ENCODE measurements at places on chromosomes 2 and 18.

DNA sequence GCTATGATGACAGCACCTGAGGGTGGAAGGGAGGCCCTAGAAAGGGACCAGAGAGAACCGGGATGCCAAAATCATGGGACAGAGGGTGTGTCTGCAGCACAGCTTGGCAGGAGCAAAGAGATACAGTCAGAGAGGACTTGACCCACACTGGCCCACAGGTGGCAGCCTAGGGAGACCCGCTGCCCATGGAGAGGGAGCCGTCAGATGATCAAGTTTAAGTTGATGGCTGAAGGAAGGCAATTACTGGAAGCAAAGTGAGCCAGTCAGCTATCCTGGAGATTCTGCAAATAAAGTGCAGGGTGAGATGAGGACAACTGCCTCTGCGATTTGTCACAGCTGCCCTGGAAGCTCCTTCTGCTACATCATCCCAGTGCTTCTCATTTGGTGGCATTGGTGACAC, 74.0 kb downstream of the CMPK2 start:
- no peak for DNase-seq

- no peak for DNase-seq
Measured at GRCh38 chr2:47238638-47239037, 83.5 kb upstream of the STPG4 start.

DNA sequence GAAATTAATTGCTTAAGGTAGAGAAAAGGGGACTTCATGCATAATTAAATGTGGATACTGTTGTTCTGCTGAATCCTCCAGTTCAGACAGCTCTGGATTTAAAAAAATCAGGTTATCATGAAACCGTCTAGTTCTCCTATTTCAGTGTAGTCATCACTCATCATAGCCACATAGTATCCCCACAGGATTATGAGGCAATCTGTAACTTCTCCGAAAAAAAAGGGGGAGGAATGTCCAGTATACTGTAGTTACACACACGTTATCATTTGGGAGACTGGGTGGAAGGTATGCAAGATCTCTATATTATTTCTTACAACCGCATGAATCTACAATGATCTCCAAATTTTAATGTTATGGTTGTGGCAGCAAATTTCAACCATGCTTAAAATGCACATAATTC, 114.0 kb downstream of the HIBCH start:
- no peak for DNase-seq

DNA sequence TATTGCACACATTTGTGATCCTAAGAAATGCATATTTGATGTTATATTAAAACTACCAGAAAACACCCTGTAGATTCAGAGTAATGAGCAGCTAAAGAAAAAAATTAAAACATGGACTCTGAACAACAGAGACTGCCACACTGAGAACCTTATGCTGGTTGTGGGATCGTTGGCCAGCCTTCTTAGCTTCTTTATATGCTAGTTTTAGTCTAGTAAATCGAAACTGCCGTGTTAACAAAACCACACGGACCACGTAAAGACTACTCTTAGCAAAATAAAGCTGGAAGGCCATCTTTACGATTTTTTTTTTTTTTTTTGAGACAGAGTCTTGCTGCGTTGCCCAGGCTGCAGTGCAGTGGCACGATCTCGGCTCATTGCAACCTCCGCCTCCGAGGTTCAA, 22.8 kb downstream of the PER2 start:
- no peak for DNase-seq

DNA sequence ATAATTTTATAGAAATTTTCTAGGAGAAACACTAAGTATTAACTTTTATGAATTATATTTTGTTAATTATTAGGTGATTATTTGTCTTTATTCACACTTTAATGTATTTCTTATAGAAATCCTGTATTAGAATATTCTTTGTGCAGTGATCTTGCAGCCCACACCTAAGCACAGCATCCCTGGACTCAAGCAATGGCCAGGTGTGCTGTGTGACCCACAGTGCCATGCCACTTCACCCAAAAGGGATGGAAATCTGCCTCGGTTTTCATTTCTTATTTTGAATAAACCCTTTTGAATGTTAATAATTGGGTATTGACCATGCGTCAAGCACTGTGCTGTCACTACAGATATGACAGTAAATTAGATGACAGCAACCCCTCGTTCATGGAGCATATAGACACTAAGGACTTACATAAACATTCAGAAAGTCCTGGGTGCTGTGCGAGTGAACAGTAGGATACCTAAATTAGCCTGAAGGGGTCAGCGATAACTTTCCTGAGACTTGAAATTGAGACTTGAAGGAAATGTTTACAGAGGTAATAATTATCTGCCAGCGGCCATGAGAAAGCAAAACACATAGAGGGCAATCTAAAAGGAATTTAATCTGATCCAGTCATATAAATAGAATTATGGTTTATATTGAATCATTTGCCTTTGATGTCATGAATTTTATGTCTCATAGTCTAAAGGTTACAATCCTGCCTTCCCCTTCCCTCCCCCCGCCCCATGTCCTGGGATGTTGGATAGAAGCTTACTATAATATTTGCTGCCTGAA, 52.7 kb upstream of the CALCRL start:
- DNase-seq, result no peak

DNA sequence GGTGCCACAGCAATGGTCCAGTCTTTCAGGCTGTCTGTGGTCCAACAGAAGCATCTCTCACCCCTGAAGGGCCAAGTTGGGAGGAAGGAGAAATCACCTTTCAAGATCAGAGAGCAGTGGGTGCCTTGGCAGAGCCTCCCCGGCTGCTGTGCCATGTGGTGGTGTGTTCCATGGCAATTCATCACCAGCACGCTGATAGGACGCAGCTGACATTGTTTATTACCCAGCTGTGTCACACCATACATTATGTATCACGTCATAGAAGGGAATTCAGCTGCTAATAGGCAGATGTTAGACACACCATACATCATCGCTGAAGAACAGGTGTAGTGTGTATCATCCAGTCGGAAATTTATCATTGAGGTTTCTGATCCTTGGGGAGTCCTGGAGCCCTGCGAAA, 29.6 kb upstream of the RPL31 start:
- DNase-seq, result no peak

- no peak for DNase-seq
Measured at GRCh38 chr2:222318712-222319585, 20.2 kb upstream of the PAX3 start.

DNA sequence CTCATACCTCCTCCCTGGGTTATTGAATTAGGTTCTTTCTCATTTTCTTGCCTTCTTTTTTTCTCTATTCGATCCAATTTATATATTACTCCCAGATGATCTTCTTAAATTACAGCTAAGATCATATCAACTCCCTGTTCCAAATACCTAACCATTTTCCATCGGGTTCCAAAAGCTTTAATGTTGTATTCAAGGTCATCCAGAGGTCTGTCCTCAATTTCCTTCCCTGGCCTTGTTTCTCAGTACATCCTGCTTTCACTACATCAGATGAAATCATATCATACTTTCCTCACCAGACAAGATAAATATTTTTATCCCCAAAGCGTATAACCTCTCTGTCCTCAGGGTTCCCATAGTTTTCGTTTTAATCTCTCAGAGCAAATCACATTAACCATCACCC, 36.3 kb upstream of the GREB1L start:
- no peak for DNase-seq

DNA sequence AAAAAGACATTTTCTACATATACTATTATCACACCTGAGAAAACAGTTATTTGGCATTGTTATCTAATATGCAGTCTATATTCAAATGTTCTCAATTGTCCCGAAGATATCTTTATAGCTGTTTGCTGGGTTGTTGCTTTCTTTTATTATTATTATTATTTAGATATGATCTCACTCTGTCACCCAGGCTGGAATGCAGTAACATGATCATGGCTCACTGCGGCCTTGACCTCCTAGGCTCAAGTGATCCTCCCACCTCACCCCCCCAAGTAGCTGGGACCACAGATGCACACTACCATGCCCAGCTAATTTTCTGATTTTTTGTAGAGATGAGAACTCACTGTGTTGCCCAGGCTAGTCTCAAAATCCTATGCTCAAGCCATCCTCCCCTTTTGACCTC, 19.9 kb downstream of the GPATCH11 start:
- DNase-seq, result no peak

DNA sequence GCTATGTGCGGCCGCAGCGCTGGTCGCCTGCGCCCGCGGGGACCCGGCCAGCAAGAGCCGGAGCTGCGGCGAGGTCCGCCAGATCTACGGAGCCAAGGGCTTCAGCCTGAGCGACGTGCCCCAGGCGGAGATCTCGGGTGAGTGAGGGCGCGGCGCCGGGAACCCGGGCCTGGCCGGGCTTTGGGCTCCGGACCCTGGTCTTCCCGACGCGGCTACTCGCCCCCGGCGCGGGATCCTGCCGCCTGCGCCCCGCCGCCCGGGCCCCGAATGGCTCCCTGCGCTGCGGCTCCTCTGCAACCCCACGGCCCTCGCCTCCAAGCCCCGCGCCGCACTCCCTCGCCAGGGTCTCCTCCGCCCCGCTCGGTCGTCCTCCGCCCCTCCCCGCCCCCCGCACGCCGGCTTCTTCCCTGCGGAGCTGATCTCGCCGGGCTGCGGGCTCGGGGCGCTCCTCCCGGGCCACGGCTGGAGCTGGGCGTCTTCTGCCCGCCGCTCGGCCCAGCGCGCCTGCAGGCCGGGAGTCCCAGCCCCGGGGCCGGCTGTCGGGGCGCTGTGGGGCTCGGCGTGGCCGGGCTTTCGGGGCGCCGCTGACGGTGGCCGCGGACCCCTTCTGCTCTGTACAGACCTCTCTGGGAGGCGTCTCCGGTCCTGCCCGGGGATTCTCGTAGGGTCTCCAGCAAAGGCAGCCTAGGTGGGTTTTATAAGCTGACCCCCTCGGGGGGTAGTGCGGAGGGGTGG, 652 bp downstream of the GPC1 start:
- no peak for DNase-seq

DNA sequence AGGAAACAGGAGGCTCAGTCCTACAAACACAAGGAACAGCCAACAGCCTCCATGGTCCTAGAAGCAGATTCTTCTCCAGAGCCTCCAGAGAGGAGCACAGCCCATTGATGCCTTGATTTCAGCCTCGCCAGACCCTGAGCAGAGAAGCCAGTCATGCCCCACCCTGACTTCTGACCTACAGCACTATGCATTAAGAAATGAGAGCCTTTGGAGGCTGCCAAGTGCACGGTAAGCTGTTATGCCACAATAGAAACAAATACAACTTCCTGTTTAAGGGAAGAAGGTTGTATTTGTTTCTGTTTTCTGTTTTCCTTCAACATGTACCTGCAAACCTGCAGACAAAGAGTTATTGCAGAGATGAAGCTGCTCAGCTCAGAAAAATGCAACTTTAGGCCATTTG, 181.3 kb upstream of the AGAP1 start:
- no peak for DNase-seq

DNA sequence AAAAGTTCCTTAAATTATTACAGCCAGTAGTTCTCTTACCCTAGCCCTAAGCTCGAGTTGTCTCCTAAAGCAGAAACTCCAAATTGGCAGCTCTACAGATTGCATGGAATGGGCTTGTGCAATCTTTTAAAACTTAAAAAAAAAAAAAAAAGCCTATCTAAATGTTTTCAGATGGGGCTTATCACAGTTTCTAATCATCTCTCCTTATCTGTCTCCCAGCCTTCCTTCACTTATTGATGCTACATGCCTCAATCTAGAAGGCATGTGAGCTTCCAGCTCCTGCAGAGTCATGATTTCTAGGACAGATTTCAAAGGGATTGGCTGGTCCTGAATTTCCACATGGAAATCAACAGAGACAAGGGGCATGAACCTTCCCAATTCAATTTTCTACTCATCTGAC, 33.1 kb upstream of the PELI1 start:
- DNase-seq, result no peak

DNA sequence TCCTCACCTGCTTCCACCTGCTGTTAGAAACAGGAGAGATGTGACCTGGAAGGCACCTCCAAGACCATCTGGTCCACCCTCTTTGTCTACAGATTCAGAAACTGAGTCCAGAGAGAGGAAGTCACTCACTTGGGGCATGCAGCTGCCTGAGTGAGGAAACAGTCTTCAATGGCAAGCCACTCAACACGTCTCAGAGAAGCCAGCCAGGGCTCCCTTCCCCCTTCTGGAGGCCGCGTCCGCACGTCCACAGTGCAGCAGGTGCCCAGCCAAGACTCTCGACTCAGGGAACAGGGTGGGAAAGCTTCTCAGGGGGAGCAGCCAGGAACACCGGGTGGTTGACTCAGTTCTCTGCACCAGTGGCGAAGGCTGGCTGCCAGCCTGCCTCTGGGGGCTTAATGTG, 201.7 kb downstream of the BCL11A start:
- DNase-seq, result no peak

DNA sequence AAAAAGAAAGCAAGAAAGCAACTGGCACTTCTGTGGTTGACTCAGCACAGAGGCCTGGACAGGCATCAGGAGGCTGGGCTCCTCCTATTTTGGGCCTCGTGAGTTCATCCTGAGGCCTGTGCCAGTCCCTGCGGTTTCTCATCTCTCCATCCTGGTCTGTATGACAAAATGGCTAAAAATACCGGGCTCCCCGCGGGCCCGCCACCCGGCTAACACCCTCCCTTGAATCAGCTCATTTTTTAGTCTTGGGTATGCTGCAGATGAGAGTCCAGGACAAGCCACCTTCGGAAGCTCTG, 62.3 kb upstream of the YWHAQ start:
- no peak for DNase-seq

- no peak for DNase-seq
Measured at GRCh38 chr18:12640881-12641200, 17.1 kb downstream of the SPIRE1 start.

GRCh38 chr2:142853912-142854311, 23.6 kb upstream of the KYNU start:
- DNase-seq, result no peak

DNA sequence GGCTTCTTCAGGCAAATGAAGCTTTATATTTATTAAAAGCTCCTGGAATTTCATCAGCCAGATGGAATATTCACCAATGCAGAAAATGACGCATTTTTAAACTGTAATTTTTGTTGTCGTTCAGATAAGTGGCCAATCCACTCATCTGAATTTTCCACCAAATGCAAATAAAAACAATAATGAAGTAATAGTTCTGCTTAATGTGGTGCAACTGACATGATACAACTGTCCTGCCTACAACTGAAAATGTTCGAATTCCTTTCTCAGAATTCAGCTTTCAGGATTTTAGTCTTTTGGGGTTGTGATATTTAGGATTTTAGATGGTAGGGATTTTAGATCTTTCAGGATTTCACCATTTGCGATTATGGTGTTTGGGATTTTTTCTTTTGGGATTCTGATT, 27.1 kb upstream of the PUM2 start:
- no peak for DNase-seq

GRCh38 chr2:36710858-36711515, 14.5 kb downstream of the VIT start:
- DNase-seq, result no peak

- no peak for DNase-seq
Measured at GRCh38 chr2:26807788-26808460, 22.1 kb downstream of the CENPA start.

GRCh38 chr2:45124456-45124855, 115.2 kb upstream of the SIX2 start:
- no peak for DNase-seq

DNA sequence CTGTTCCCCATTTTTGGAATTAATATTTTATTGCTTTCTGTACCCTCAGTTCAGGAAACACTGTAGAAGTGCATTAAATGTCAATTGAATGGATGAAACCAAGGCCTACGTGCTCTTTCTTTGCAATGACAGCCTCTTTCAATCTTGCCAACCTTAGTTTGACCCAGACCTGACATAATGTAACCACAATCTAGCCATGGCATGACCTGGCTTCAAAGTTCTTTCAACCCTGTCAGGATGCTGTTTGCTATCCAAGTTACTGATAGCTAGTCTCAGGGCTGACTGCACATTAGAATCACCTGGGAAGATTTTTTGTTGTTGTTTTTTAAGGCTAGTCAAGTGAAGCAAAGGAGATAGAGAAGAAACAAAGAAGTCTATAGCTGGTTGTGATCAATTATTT, 190.9 kb upstream of the PKDCC start:
- DNase-seq, result no peak

- DNase-seq, result no peak
Measured at GRCh38 chr2:239905884-239906654, 119.1 kb downstream of the NDUFA10 start.

Measured in NCI-H187 (cell line).